ENCODE measurements at places on chromosomes 2 and 18. TPM values are rescaled to one million over a fixed set of nuclear protein-coding genes. Genes with fewer than 3 reads are reported as not detected.

DNA sequence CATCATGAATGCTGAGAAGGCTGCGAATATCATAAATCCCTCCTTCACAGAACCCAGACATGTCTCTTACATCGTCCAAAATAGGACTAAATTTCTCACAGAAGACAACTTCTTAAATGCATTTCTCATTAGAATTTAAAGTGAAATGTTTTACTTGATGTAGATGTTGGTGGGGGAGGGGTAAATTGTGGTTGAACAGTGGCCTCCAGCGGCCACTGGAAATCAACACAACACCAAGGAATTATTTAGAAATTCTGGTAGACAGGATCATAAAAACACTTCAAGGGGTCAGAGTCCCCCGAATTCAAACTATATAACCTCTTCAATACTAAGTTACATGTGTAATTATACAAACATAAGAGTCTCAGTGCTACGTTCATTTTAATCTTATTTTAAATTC, 135.9 kb downstream of the ABCA12 start:
- no peak overlapping the region for H3K4me3 ChIP-seq
- H3K27ac ChIP-seq: no peak overlapping the region
- no peaks in the 10 kb centered on the region for H3K4me1 ChIP-seq
- H3K36me3 ChIP-seq: no peaks in the 10 kb centered on the region
- no peaks in the 10 kb centered on the region for H3K27me3 ChIP-seq

GRCh38 chr2:9002637-9003365, 683 bp downstream of the MBOAT2 start:
- H3K27ac ChIP-seq: peak overlapping the region; percentile 35
- DNase-seq: no peak
- no peaks in the 10 kb centered on the region for H3K27me3 ChIP-seq
- peaks cover 14% of the 10 kb centered on the region for H3K4me1 ChIP-seq

DNA sequence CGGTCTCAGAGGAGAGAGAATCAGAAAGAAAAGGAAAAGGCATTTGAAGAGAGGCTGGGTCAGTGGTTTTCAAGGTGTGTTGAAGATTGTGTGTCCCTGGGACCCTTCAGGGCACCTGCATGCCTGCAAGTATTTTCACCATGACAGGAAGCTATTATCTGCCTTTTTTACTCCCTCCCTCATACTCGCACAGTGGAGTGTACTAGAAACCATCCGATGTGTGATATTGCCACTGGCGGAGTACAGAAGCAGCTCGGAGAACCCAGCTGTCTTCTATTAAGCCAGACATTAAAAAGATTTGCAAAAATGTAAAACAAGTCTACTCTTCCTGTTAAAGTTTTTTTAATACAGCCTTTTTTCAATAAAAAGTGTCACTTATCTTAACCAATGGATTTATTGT, 33.7 kb upstream of the RFX8 start:
- H3K36me3 ChIP-seq: no peaks in the 10 kb centered on the region
- no peak overlapping the region for H3K4me3 ChIP-seq
- H3K4me1 ChIP-seq: no peaks in the 10 kb centered on the region
- no peak for DNase-seq
- no peaks in the 10 kb centered on the region for H3K27me3 ChIP-seq

DNA sequence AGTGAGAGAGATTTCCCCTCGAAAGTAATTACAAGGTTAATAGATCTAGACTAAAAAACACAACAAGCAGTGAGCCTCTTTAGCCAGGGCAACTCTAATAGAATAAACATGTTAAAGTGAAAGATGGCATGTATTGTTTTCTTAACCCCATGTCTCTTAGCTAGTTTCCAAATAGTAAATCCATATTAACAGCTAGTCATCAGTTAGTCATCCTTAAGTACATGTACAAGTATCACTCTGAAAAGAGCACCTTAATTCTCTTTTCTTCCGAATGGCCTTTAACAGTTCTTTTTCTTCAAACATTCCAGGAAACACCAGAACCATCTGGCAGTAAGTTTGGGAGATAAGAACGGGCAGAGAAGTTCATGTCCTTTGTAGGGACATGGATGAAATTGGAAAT, 1480.0 kb downstream of the LRP1B start:
- no peaks in the 10 kb centered on the region for H3K36me3 ChIP-seq
- H3K4me1 ChIP-seq: no peaks in the 10 kb centered on the region
- H3K27me3 ChIP-seq: no peaks in the 10 kb centered on the region
- DNase-seq: no peak

TMEM182 gene
- 212 TPM for total RNA-seq

DNA sequence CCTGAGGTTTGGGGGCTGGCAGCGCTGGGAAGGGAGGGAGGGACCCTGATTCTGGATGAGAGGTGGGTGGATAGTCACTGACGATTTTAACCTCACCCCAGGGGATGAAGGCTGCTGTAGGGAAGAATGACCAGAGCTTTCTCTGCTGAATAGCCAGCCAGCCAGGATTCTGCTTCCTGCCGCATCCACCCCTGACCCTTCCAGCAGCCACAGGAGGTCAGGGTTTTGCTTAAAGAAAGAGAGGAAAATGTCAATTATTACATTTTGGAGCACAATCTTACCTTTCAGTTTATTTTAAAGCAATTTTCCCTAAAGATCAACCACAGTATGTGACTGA, 217.7 kb downstream of the GBX2 start:
- no peak overlapping the region for H3K4me3 ChIP-seq
- no peaks in the 10 kb centered on the region for H3K27me3 ChIP-seq
- DNase-seq: no peak
- peaks cover 6% of the 10 kb centered on the region for H3K4me1 ChIP-seq
- no peaks in the 10 kb centered on the region for H3K36me3 ChIP-seq

RFTN2 gene
- total RNA-seq: 4.5 TPM

GRCh38 chr2:17901246-17901645, 22.8 kb downstream of the KCNS3 start:
- H3K27ac ChIP-seq: no peak overlapping the region
- no peaks in the 10 kb centered on the region for H3K36me3 ChIP-seq
- no peaks in the 10 kb centered on the region for H3K4me1 ChIP-seq
- no peaks in the 10 kb centered on the region for H3K27me3 ChIP-seq

- H3K4me1 ChIP-seq: no peaks in the 10 kb centered on the region
- H3K27me3 ChIP-seq: no peaks in the 10 kb centered on the region
- H3K4me3 ChIP-seq: no peak overlapping the region
Measured at GRCh38 chr2:176582176-176582575, 312.9 kb downstream of the MTX2 start.

DNA sequence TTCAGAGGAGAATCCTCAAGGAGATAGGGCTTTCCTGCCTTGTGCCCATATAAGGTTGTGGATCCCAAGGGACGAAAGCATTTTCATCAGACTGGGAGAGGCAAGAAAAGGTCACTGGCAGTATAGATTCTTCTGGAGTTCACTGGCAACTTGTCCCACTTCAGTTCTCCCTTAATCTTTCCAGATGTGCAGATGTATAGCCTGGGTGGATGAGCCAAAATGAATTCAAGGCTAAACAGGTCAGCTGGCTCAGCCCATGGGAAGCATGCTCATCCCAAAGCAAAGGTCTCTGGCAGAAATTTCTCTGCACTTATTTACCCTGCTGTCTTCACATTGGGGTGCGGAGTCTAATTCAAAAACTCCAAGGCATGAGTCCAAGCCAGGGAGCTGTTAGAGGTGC, 148.9 kb upstream of the TNP1 start:
- H3K4me1 ChIP-seq: no peaks in the 10 kb centered on the region
- H3K27me3 ChIP-seq: no peaks in the 10 kb centered on the region
- no peak for DNase-seq

DNA sequence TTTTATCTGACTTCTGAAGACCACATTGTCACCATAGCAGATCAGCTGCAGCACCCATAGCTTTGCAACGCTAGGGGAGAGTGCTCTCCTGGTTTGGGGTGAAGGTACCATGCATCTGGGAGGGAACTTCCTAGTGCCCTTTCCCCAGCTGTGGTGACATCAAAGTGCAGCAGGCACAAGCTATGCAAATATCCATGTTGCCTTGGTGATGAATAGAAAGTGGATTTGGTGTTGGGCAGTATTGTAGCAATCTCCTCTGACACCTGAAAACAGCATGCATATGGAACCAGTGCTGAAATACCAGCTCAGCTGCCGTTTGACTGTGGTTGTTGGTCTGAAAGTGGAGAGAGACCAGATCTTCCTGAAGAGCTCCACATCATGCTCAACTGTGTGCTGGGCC, 37.1 kb downstream of the BCL2L11 start:
- DNase-seq: no peak
- H3K36me3 ChIP-seq: peaks cover 9% of the 10 kb centered on the region
- no peak overlapping the region for H3K4me3 ChIP-seq
- H3K27me3 ChIP-seq: no peaks in the 10 kb centered on the region
- no peak overlapping the region for H3K27ac ChIP-seq

DNA sequence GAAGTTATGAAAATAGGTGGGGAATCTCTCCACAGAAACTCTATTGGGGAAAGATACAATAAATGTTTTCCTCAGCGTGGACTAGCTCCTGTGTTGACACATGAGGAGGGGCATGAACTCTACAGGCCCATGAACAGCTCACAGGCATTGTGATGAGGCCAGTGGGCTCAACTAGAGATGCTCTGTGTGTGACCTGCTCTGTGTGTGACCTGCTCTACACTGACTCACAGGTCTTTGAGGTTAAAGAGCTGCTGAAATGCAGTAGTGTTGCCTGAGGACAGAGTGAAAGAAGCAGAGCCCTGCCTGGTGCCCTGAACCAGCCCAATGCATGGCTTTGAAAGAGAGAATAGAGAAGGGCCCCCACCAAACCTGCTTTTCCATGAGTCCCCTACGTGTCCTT, 117.6 kb downstream of the MCFD2 start:
- no peak overlapping the region for H3K4me3 ChIP-seq
- H3K36me3 ChIP-seq: no peaks in the 10 kb centered on the region
- no peak overlapping the region for H3K27ac ChIP-seq
- DNase-seq: no peak
- H3K27me3 ChIP-seq: no peaks in the 10 kb centered on the region

DNA sequence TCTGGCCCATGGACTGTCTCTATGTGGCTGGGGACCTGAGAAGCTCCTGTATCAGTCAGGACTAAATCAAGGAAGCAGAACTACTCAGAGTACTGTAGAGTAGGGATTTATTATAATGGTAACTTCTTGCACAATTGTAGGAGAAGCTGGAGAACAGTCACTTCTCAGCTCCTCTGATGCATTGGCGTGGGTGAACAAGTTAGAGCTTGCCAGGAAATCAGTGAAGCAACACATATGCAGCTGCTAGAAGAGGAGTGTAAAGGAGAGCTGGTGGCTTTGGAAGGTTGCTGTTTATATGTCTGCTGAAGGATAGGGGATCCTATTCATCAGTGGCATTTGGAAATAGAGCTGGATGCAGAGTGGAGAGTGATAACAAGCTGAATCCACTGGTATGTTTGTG, 215.5 kb upstream of the CWC22 start:
- H3K27ac ChIP-seq: no peak overlapping the region
- no peak overlapping the region for H3K4me3 ChIP-seq
- DNase-seq: no peak
- no peaks in the 10 kb centered on the region for H3K36me3 ChIP-seq

- H3K36me3 ChIP-seq: no peaks in the 10 kb centered on the region
- no peak overlapping the region for H3K27ac ChIP-seq
- no peaks in the 10 kb centered on the region for H3K4me1 ChIP-seq
Measured at GRCh38 chr2:234257859-234258561, 207.5 kb downstream of the SPP2 start.

AMER3 gene
- not detected for total RNA-seq

DNA sequence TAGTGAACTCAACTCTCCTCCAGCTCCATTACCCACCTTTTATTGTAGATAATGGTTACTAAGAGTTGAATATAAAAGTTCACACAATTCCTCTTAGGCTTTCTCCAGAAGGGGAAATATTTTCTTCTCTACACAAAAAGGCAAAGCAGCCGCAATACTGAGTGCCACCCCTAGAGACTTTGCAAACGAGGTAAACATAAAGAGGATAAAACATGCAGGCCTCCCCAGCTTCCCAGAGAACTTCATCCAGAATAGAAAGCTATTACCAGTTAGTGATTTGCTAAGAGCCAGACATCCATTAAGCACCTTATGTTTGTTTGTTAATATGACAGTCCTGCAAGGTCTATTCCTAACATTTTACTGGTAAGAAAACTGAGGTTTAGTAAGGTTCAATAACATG, 17.4 kb downstream of the ZNF521 start:
- no peak overlapping the region for H3K4me3 ChIP-seq
- H3K27ac ChIP-seq: no peak overlapping the region
- no peaks in the 10 kb centered on the region for H3K27me3 ChIP-seq

- no peaks in the 10 kb centered on the region for H3K4me1 ChIP-seq
- no peaks in the 10 kb centered on the region for H3K27me3 ChIP-seq
- no peak overlapping the region for H3K4me3 ChIP-seq
- H3K27ac ChIP-seq: no peak overlapping the region
- no peaks in the 10 kb centered on the region for H3K36me3 ChIP-seq
Measured at GRCh38 chr2:233853353-233853752, 982 bp downstream of the HJURP start.

DNA sequence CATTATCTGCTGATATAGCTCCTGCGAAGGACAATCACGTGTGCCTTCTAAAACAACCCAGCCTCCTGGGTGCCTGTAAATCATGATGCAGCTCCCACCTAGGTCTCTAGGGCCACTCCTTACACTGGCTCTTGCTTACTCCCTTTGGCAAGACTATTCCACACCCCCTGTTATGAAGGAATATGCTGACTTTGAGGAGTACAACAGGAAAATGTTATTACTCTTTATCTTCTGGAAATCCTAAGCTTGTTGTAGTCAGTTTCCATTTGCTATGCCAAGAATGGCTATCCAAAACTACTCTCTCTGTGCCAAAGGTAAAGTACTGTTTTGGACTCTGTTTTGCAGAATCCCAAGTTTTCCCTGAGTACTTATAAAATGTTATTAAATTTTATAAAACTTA, 7.7 kb downstream of the SGO2 start:
- DNase-seq: no peak
- no peaks in the 10 kb centered on the region for H3K27me3 ChIP-seq
- no peak overlapping the region for H3K27ac ChIP-seq
- no peak overlapping the region for H3K4me3 ChIP-seq
- no peaks in the 10 kb centered on the region for H3K4me1 ChIP-seq
- no peaks in the 10 kb centered on the region for H3K36me3 ChIP-seq

RNU2-63P gene
- not detected for total RNA-seq

DNA sequence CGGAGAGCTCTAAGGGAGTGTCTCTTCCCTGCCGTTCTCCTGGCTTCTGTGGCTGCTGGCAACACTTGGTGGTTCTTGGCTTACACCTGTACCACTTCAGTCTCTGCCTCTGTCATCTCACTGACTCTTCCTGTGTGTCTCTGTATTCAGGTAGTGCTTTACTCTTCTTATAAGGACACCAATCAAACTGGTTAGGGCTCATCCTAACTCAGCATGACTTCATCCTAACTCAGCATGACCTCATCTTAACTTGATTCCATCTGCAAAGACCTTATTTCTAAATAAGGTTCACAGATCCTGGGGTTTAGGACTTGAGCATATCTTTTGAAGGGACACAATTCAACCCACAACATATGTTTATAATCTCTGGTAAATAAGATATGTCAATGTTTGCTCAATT, 51.6 kb upstream of the DSEL start:
- H3K4me1 ChIP-seq: no peaks in the 10 kb centered on the region
- DNase-seq: no peak
- no peaks in the 10 kb centered on the region for H3K27me3 ChIP-seq
- H3K27ac ChIP-seq: no peak overlapping the region

All from right atrium auricular region (tissue), 2 donors.